Upper lobe of right lung (tissue), 1 donor: ENCODE measurements at places on chromosomes 16 and 17. TPM values are rescaled to one million over a fixed set of nuclear protein-coding genes. Genes with fewer than 3 reads are reported as not detected.

KRT33B gene
- not detected for total RNA-seq

CEP295NL gene
- 4.2 TPM for total RNA-seq

CHD9NB gene
- total RNA-seq, result 1.1 TPM

RASD1 gene
- total RNA-seq, result 39.2 TPM

MGAT5B gene
- 2.0 TPM for total RNA-seq

ASPA gene
- total RNA-seq, result 8.2 TPM

TVP23A gene
- 0.69 TPM for total RNA-seq

- peaks cover 11% of the 10 kb centered on the region for H3K4me1 ChIP-seq
- H3K4me3 ChIP-seq, result no peak overlapping the region
- no peak for DNase-seq
- no peaks in the 10 kb centered on the region for H3K36me3 ChIP-seq
Observed at GRCh38 chr17:41494524-41494923, 4.8 kb upstream of the KRT36 start.

DNA sequence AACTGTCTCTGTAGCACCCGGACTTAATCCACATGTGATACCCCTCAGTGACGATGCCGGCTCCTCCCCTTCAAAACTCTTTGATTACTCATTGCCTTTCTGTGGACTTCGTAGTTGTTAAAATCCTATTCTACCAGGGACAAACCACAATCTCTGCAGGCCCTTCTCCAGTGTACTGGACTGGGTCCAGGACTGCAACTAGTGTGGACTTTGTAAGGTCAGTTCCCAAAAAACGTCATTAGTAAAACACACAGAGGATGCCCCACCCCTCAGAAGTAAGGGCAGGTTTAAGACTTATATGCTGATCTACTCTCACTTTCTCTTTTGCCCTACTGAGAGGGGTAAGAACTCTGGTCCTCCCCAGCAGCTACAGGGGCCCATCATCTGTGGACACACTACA is 10.5 kb upstream of the NUDT7 start:
- no peak overlapping the region for H3K27ac ChIP-seq
- H3K36me3 ChIP-seq, result no peaks in the 10 kb centered on the region
- no peak for DNase-seq
- no peaks in the 10 kb centered on the region for H3K4me1 ChIP-seq
- no peak overlapping the region for H3K4me3 ChIP-seq
- H3K27me3 ChIP-seq, result no peaks in the 10 kb centered on the region

DNA sequence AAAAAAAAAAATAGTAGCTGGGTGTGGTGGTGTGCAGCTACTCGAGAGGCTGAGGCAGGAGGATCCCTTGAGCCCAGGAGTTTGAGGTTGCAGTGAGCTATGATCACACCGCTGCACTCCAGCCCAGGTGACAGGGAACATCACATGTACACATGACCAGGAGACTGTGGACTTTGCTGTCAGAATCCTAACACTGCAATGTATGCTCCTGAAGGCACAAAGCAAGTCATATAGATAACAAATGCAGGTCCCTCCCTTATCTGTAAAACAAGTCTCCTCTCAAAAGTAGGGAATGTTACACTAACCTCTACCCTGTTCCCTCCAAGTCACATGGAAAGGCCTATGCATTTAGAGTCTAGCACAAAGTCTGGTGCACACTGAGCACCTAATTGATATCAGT is 48.5 kb downstream of the ARHGAP17 start:
- no peaks in the 10 kb centered on the region for H3K4me1 ChIP-seq
- no peak for DNase-seq
- H3K36me3 ChIP-seq, result peaks cover 86% of the 10 kb centered on the region

GRCh38 chr16:80803339-80804055 is 901 bp downstream of the CDYL2 start:
- no peak overlapping the region for H3K27ac ChIP-seq
- no peaks in the 10 kb centered on the region for H3K27me3 ChIP-seq
- no peaks in the 10 kb centered on the region for H3K36me3 ChIP-seq
- no peaks in the 10 kb centered on the region for H3K4me1 ChIP-seq
